ENCODE measurements at places on chromosomes 7 and 10.

DNA sequence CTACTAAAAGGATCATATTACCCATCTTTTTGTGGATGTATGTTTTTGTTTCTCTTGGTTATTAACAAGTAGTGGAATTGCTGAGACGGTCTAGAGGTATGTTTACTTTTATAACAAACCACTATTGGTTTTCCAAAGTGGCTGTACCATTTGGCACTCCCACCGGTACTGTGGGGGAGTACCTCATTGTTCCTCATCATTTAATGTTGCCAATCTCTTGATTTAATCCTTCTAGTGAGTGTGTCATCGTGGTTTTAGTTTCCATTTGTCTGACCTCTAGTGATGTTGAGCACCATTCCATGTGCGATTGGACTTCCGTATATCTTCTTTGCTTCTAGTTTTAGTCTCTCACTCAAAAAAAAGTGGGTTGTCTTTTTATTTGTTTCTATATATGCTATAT lies 50.4 kb downstream of the RBM33 start:
- DNase-seq: no peak

DNA sequence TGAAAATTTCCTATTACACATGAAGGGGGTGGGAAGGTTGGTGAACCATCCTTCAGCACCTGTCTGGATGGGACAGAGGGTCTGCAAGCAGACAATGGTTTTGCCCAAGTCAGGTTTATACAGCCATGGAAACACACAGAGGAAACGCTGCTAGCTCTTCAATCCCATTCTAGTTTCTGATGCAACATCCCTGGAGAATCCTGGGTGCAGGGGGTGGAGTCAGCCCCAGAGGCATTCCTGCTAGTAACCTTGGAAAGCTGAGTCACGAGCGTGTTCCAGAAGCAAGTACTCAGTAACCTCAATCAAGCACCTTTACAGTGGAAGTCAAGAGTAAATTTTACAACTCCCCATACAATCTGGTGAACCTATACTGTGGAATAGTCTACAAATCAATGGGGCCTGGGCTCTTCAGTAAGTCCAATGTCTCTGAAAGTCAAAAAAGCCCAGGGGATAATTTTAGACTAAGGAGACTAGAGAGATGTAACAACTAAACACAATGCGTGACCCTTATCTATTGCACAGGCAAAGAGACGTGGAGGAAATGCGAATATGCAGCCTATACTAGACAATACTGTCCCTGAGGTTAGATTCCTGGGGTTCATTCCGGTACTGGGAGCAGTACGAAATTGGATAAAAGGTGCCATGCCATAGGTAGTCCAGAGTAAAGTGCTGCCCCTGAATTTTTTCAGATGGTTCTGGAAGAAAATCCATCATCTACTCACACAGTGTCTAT lies 95.4 kb downstream of the ZRANB1 start:
- DNase-seq: no peak

GRCh38 chr10:12465385-12466136 lies 116.2 kb downstream of the CAMK1D start:
- no peak for DNase-seq

DNA sequence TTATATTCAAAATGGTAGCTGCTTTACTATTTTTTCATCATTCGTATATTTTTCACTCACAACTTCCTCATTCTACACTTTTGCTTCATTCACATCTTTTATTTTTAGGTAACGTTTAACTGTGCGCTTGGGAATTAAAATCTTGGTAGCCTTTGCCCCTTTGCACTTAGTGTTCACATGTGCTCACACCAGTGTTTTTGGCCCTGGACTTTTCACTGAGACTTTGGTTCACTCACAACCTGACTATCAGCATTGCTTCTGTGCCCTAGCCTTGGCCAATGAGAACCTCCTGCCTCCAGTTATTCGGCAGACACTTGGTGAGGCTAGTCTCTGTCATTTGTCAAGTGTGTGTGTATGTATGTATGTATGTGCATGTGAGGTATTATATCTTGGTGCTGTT lies 596.9 kb downstream of the SORCS1 start:
- DNase-seq: no peak

DNA sequence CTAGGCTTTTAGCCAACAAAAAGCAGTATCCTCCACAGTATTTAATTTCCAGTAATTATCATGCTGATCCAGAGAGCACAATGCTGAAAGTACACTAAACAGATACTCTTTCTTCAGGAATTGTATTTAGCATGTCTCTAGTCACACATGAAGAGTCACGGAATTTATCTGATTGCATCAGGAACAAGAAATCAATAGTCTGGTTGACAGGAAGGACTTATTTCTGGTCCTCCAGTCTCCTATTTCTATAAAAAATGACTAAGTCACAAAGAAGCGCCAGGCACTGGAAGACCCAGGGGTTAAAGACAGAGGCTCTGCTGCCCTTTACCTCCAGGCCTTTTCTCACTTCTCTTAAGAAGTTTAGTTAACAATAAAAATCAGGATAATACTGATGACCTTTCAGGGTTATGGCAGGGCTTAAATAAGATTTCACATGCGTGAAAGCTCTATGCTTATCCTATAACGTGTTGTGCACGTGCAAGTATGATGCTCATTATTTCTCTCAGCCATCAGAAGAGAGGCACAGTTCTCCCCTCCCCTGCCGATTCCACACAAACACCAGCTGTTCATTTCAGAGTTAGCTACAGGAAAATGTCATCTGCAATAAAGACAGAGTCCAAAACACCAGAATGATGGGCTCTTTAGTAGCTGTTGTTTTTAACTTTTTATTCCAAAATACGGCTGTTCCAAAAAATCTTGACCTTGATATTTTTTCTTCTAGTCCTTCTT lies 36.9 kb downstream of the SLC26A4 start:
- DNase-seq: no peak

- no peak for DNase-seq
Observed at GRCh38 chr10:111234914-111235302, 158.1 kb downstream of the ADRA2A start.

- no peak for DNase-seq
Observed at GRCh38 chr7:102432442-102433218, 745 bp upstream of the ORAI2 start.

DNA sequence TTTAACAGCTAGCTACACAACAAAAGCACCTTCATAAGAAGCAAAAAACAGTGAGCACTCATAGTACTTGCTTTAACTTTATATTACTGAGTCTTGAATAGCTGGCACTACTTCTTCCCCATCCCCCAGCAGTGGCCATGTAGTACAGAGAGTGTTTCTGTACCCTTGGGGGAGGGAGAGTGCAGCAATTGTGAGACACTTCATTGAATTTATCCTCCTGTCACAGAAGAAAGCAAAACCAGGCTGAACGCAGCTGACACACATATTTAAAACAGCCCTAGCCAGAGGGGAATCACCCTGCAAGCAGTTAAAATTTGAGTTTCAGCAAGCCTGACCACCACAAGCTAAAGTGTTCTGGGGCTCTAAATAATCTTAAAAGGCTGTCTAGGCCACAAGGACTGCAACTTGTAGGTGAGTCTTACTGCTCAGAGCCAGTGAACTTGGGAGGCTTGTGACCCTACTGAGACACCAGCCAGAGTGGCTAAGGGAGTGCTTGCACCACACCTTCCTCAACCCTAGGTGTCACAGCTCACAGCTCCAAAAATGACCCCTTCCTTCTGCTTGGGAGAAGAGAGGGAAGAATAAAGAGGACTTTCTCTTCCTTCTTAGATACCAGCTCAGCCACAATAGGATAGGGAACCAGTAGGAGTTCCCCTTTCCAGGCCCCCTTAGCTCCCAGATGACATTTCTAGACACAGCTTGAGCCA lies 97.7 kb upstream of the MEOX2 start:
- DNase-seq: no peak

GRCh38 chr7:48904975-48905374 lies 19.4 kb upstream of the CDC14C start:
- DNase-seq: no peak

DNA sequence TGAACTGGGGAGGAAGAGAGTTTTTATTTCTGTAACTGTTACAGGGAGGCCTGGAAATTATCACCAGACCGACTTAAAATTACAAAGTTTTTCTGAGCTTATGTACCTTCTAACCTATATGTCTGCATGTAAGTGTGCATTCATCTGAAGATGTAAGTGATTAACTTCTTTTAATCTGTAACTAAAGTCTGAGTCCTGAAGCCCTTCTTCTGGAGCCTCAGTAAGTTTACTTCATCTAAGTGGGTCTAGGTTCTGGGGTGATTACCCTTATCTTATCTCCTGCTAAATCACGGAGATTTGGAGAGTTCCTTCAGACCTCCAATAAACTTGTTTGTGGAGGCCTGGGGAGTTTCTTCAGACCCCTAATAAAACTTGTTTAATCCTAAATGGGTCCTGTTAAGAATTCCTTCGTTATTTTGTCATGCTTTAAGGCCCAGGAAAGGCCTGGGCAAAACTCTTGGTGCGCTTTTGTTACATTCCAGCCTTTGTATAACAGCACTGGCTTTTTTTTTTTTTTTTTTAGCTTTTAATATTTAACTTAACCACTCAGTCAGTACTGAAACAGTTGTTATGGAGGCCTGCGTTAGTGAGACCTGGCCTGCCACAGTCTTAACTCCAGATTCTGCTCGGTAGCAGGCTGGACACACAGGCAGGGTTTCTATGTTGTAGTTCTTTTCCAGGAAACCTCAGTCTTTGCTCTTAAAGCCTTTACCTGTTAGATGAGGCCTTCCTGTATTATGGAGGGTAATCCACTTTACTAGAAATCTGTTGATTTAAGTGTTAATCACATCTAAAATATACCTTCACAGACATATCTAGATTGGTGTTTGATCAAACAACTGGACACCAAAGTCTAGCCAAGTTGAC lies 33.0 kb downstream of the TPST1 start:
- DNase-seq: no peak

DNA sequence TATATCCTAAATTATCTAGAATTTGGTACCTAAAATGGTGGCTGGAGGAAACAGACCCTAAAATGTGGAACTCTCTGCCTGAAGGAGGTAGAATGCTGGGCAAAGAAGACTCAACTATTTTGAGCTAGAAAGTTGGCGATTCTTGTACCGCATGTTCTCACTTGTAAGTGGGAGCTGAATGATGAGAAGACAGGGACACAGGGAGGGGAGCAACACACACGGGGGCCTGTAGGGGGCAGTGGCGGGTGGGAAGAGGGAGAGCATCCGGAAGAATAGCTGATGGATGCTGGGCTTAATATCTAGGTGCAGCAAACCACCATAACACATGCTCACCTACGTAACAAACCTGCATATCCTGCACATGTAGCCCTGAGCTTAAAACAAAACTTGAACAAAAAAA lies 250.6 kb downstream of the CALN1 start:
- no peak for DNase-seq

DNA sequence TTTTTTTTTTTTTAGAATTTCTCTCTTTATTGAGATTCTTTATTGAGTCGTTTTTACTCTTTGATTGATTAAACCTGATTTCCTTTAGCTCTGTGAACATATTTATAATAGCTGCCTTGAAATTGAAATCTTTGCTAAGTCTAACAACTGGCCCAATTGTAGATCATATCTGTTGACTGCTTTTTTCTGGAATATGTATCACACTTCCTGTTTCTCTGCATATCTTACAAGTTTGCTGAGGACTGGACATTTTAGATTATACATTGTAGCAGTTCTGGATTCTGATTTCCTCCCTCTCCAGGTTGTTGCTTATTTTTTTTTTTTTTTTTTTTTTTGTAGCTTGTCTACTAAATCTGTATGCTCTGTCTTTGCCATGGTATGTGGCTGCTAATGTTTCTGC lies 56.3 kb downstream of the PRKAR2B start:
- no peak for DNase-seq

DNA sequence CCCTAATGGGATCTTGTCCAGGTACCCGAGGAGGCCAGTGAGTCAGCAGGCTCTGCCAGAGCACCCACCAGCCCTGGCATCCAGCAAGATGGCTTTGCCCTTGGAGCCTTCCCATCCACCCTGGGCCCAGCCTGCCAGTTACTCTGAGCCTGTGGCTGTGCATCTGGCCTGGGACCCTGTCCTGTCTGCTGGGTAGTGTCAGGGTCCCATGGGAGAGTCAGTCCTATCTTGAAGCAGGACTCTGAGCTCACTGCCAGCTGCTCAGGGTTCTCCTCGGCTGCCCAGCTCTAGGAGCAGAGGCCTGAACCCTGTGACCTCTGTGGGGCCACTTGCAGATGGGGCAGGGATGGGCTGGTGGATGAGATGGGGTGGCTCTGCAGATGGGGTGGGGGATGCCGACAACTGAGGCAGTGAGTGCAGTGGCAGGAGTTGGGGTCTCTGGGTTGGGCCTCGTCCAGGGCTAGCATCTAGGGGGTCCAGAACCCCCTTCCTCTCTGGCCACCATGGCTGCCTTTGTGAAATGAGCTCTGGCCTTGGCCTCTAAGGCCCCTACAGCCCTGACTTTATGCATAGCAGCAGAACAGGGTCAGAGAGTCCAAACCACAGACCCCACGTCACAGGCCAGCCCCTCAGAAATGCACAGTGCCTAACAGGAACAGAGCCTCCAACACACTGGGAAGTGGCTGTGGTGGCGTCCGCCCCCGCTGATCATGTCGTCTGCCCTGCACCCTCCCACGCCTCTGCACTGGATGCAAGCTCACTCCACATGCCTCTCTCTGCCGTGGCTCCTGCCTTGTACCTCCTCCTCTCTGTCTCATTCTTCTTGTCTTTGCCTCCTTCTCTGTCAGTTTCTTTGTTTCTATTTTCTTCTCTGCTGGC lies 88.1 kb upstream of the RET start:
- no peak for DNase-seq

DNA sequence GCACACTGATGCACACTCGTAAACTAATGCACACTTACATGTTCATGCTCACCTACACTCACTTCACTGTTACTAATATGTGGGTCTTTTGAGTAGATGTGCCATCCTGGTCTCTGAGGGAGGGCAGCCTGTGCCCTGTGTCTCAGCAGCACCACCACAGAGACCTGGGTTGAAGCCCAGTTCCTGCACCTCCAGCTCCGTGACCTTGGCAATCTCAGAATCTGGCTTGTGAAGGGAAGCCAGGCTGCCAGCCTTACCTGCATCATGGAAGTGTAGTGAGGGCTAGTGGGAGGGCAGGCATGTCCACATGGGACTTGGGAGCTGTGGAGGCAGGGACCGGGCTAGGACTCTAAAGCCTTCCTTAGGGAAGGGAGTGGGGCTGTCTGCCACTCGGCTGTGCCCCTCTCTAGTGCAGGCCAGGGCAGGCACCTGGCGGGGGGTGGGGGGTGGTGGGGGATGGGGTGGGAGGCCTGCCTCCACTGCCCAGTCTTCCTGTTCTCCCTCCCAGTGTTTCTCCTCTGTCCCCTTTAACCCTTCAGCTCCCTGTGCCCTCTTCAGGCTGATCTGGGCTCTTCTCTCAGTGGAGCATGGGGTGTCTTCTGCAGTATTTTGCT lies 8.1 kb downstream of the ADCY1 start:
- no peak for DNase-seq
